ENCODE measurements at places on chromosomes 16 and 17.

DNA sequence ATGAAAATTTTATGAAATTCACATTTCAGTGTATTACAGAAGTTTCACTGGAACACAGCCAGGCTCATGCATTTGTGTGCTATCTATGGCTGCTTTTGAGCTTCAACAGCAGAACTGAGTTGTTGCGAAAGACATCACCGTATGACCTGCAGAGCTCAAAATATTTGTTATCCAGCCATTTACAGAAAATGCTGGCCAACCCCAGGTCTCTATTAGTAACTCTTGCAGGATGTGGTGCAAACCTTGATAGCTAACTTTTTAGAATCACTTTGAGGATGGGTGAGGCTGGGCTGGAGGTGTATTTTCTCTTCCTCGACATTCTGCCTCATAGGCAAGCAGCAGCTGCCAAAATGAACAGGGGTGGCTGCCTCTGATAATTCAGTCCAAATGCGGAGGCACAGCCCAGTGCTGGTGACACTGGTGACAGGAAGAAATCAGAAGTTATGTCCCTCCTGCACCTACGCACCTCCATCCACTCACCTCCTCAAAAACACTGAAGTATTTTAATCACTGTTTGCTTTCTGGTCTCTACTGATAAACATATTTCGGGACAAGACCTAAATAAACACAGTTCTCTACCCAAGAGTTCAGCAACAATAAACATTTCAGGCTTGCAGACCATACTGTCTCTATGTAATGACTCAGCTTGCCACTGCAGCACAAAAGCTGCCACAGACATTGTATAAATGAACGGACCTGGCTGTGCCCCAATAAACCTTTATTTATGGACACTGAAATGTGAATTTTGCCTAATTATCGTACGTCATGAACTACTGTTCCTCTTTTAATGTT lies 28.5 kb downstream of the ARHGAP17 start:
- DNase-seq, result no peak

- no peak for DNase-seq
Observed at GRCh38 chr17:56262803-56263202, 109.5 kb downstream of the ANKFN1 start.

DNA sequence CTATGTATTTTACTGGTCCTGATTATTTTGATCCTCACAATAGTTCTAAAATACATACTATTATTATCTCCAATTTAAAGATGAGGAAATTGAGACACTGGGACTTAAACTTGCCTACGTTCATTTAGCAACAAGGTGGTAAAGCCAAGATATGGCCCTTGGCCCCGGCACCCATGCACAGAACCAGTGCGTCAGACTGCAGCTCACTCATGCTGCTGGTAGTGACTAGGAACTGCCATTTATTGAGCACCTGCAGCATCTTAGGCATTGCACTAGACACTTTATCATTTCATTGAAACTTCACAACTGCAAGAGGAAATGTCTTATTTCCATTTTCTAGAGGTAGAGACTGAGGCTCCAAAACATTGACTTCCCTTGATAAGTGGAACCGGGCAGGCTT lies 93.3 kb downstream of the RAB11FIP4 start:
- no peak for DNase-seq

DNA sequence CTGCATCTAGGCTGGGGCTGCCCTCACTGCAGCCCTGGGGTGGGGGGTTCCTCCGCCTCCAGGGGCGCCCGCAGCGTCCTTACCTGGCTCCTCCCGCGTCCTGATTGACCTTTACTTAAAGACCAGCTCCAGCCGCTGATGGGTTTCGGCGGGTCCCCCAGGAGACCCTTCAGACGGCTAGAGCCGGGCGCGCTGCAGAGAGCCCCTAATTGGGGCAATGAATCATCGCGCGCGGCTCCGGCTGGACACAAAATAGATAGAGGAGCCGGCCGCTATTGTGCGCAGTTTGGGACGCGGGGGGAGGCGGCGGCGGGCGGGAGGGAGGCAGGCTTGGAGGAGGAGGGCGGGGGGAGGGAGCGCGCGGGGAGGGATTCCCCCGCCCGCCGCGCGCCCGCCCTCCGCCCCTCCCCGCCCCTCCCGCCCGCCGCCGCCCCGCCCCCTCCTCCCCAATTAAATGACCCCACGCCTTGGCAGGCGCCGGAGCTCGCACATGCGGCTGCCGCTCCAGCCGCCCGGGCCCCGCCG lies 56.5 kb upstream of the CIBAR2 start:
- no peak for DNase-seq

DNA sequence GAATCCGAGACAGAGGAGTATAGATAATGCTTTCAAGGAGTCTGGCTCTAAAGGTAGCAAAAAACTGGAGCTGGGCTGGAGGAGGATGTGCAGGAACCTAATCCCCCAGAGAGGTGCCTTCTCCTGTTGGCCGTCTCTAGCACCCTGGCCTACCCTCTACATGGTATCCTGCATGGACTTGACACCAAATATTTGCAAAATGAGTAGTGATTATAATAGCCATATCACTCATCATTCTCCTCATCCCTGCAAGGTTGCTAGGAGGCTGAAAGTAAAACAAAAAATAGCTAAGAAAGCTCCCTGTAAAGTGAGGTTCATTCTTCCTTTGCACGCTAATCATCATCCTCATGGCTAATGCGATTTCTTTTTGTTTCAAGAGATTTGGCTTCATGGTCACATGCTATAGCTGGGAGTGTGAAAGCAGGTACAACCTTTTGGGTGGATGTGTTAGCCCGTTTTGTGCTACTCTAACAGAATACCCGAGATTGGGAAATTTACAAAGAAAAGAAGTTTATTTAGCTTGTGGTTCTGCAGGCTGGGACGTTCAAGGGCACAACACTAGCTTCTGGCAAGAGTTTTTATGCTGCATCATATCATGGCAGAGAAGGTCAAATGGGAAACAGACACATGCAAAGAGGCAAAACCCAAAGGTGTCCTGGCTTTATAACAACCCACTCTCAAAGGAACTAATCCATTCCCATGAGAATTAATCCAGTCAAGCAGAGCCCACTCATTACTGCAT lies 27.1 kb upstream of the CIITA start:
- no peak for DNase-seq

- no peak for DNase-seq
Observed at GRCh38 chr17:58755269-58755576, 431 bp upstream of the PPM1E start.

GRCh38 chr16:27526180-27526579 lies 23.5 kb downstream of the GTF3C1 start:
- peak; percentile 45 for DNase-seq

DNA sequence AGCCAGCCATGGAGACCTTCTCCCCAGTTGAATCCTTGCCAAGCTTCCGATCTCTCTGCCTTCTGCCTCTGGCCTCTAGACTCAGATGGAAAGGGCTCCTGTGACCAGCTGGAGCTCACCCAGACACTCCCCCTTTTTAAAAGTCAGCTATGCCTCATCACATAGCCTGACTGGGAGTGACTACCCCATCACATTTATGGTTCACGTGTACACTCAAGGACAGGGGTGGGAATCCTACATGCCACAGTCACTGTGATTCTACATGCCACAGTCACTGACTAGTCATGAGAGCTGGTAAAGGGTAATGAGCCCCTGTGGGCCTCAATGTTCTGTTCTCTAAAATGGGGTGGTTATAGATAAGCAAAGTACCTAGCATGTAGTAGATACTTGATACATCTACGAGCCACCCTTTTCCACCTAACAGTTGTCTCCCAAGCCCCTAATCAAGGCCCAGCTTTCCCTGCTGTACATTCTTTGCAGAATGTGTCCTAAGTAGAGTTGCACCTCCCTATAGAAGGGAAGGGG lies 85.1 kb downstream of the RGS9 start:
- DNase-seq, result no peak

DNA sequence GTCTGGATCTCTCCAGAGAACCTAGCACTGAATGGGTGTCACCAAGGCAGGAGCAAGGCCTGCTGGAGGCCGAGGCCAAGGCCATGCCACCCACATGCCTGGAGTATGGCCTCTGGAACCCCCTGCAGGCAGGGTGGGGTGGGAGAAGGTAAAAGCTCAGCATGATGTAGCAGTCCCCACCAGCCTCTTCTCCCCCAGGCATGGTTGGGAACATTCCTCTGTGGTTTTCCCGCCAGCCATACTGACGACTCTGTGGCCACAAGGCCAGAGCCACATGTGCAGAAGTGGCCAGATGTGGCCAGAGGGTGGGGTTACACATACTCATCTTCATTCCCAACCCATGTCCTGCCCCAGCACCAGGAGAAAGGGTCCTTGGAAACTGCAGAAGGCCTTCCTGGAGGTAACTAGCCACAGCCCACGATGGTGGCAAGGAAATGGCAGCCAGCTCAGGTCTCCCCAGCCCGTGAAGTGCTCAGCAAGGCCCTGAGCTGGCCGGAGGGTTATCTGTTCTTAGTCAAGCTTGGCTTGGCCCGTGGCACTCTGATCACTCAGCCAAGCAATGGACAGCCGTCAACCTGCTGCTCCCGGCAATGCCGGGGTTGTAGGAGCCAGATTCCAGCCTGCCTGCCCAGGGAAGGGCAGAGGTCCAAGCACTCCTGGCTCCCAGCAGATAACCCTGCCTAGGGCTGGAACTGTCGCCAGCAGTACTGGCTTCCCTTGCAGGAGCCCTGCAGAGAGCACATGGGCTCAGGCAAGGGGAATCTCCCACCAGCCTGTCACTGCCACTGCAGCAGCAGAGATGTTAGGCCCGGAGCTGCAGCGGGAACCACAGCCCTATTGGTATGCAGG lies 26.1 kb downstream of the HDAC5 start:
- no peak for DNase-seq

GRCh38 chr17:4935650-4936049 lies 3.6 kb downstream of the GP1BA start:
- DNase-seq, result no peak

DNA sequence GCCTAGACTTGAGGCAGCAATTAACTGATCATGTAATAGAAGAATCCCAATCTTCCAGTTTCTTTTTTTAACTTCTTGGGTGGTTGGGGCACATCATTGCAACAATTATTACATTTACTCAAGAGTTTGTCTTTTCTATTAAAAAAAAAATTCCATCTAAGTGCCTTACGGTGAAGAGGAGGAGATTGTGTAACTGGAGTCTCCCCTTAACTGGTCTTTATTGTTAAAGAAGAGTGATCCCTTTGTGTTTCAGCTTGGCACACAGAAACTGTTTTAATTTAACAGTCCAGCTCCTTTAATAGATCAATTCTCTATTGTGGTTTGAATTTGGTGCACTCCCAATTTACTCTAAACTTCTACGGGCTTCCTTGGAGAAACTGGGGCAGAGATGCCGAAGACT lies 75.2 kb downstream of the FTO start:
- no peak for DNase-seq

- DNase-seq, result no peak
Observed at GRCh38 chr17:74646231-74646630, 22.7 kb upstream of the CD300E start.

DNA sequence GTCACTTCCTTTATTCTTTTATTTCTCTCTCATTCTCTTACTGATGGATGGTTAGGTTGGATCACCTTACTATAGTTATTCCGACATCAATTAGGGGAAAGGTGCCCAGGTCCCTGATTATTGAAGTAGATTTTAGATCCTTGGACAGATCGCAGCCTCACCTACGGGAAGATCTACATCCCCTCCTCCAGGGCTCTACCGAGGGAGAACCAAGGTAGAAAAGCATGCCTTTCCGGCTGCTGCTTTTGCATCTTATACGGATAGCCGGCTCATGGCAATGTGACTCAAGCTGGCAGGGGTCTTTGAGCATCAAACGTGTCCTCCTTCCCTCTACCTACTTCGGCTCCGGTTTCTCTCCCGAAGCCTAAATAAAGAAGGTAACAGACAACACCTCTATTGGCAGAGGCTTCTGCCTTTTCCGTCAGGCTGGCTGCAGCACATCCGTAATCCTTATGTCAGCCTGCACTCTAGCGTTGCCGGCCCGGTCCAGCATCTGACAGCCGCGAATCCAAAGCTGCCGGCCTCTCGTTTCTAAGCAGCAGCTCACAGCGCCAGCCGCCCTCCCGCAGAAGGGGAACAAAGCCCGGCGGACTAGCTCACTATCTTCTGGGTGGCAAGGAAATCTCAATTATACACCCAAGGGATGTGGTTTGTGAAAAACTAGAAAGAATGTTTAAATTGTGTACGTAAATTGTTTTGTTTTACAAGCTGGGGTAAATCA lies 46.9 kb downstream of the IRX6 start:
- no peak for DNase-seq

DNA sequence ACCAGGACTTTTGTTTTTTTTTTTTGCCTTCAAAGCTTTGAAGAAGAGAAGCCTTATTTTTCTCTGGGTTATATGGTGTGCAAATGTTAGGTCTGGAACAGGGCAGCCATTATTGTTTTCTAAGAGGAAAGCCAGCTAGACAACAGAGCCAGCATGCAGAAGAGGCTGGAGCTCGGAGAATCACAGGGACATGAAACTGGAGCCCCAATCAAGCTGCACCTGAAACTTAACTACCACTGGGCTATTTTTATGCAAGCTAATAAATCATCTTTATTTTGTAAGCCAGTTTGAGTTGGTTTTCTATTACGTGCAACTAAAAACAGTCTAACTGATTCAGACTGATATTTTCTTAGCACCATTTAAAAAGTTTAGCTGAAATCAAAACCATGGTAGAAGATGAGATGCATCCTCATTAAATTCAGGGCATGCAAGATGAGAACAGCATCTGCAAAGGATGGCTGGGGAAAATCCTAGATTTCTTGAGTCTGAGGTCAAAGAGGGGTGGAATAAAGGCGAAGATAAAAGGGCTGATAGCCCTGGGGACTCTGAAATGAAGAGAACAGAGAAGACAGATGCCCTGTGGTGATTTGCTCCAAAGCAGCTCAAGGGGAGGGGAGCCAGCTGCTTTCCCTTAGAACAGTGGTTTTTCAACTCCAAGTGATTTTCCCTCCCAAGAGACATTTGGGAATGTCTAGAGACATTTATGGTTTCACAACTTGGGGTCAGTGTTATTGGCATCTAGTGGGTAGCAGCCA lies 177.1 kb upstream of the WSCD1 start:
- DNase-seq, result no peak

DNA sequence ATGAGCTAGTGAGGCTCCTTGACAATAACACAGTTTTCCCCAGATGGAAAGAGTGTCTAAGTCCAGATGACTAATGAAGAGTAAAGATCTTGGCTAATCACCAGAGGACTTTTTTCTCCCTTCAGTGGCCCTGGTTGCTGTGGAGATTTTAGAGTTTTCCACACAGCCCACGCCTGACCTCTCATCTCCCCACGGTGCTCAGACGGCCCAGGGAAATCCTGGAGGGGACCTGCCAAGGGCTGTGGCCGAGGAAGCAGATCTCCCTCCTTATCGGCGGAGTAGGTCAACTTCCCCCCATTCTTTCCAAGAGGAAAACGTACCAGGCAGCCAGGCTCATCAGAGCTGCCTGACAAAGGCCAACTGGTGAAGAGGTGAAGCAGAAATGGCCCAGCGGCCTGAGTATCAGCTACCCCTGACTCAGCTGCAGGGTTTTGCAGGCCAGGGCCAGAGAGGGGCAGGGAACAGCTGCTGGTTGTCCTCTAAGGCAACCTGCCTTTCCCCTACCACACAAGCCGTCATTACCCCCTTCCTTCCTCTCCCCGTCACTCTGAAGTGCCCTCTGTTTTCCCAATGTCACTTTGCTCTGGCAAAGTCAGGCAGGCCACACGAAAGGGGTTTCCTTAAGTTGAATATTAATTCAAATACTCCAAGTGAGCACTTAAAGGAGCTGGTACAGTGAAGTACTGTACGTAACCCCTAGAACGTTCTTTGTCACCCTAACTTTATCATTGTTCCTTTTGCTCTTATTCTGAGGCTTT lies 140.2 kb upstream of the ADAMTS18 start:
- no peak for DNase-seq

- no peak for DNase-seq
Observed at GRCh38 chr17:78933025-78933958, 8.1 kb upstream of the TIMP2 start.

Data from NCI-H2081 (cell line).